ENCODE measurements at places on chromosomes 13 and 19. TPM values are rescaled to one million over a fixed set of nuclear protein-coding genes. Genes with fewer than 3 reads are reported as not detected.
A peak's percentile ranks its signal among the peaks of the same experiment; 100 is the strongest.

DNA sequence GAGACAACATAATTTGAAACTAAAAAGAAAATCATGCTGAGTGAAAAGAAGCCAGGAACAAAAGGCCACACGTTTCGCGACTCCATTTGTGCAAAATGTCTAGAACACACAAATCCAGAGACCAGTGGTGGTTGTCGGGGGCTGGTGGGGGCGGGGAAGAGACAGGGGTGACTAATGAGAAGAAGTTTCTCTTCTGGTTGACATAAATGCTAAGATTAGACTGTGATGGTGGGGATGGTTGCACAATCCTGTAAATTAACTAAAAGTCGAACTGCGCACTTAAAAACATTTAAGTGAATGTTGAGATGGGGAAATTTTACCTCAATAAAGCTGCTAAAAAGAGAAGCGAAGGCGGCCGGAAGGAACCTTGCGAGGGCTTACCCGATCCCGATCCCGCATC lies 7.1 kb downstream of the AKAP8 start:
- no peaks in the 10 kb centered on the region for H3K27me3 ChIP-seq
- no peak overlapping the region for H3K27ac ChIP-seq
- H3K4me3 ChIP-seq = no peak overlapping the region
- peaks cover 8% of the 10 kb centered on the region for H3K4me1 ChIP-seq
- DNase-seq = no peak
- peaks cover 13% of the 10 kb centered on the region for H3K36me3 ChIP-seq

Gene ADGRE2
- 10.3 TPM for total RNA-seq

- no peaks in the 10 kb centered on the region for H3K4me1 ChIP-seq
- no peak overlapping the region for H3K27ac ChIP-seq
- peak; percentile 39 for DNase-seq
Measured at GRCh38 chr19:35223862-35224505, 4.6 kb downstream of the FAM187B start.

GRCh38 chr19:34365463-34366401 lies 736 bp downstream of the GPI start:
- H3K4me3 ChIP-seq = peak overlapping the region; percentile 97
- DNase-seq = no peak
- peaks cover 13% of the 10 kb centered on the region for H3K36me3 ChIP-seq
- peaks cover 21% of the 10 kb centered on the region for H3K4me1 ChIP-seq
- H3K27ac ChIP-seq = peak overlapping the region; percentile 76
- H3K27me3 ChIP-seq = no peaks in the 10 kb centered on the region

DNA sequence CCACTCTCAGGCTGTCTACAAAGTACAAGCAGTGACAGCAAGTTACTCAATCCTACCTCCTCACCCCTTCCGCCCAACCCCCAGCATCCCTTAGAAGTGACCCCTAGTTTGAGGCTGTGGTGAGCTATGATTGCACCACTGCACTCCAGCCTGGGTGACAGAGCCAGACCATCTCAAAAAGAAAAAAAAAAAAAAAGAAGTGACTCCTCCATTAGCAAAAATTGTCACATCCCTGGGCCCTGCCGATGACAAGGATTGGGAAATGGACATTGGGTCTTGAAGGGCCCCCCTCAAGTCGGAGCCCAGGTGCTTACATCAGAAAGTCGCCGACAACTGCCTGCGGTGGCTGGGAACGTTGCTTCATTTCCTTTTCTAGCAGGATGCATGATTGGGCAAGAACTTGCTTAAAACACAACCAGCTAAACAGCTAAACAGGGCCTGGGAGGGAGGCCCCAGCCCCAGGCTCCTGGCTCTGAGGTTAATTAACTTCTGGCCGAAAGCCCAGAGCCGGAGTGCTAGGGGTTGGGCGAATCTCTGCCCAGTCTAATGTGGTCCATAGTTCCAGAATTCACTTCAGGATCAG lies 15.3 kb downstream of the RAB3D start:
- DNase-seq = peak; percentile 71
- no peaks in the 10 kb centered on the region for H3K27me3 ChIP-seq
- peaks cover 33% of the 10 kb centered on the region for H3K4me1 ChIP-seq
- H3K36me3 ChIP-seq = peaks cover 5% of the 10 kb centered on the region
- H3K4me3 ChIP-seq = peak overlapping the region; percentile 76

Gene IGFL1
- 0.56 TPM for total RNA-seq

DNA sequence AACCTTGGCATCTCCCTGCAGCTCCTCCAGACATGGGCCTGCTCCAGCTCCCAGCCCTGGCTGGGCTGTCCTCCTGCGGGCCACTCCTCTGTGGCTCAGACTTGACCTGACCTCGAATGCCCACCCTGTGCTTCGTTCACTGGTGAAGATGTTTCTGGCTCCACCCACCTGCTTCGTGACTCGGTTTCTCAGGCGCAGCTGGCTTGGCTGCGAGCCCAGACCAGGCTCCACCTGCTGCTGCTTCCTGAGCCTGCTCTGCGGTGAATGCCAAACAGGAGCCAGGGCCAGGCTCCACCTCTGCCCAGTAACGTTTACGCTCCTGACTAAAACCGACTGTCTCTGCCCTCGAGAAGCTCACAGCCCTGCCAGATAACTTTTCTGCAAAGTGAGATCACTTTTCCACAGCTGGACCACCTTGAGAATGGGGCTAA lies 8.9 kb upstream of the RSPH6A start:
- no peak for DNase-seq
- H3K27ac ChIP-seq = no peak overlapping the region
- no peaks in the 10 kb centered on the region for H3K4me1 ChIP-seq
- H3K27me3 ChIP-seq = no peaks in the 10 kb centered on the region

DNA sequence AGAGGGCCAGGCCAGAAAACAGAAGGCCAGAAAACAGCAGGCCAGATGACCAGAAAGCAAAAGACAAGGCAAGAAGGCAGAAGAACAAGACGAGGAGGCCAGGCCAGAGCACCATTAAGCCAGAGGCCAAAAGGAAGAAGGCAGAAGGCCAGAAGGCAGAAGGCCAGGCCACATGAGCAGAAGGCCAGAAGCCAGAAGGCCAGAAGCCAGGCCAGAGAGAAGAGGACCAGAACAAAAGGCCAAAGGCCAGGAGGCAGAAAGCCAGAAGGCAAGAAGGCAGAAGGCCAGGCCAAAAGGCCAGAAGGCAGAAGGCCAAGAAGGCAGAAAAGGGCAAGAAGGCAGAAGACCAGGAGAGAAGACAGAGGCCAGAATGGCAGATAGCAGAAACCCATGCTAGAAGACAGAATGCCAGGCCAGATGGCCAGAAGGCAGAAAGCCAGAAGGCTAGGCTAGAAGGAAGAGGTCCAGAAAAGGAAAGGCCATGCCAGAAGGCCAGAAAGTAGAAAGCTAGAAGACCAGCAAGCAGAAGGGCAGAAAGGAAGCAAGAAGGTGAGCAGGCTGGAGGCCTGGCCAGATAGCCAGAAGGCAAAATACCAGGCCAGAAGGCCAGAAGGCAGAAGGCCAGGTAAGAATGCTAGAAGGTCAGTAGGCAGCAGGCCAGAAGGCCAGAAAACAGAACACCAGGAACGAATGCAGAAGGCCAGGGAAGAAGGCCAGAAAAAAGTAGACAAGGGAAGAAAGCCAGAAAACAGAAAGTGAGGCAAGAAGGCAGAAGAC lies 187.6 kb downstream of the TUBA3C start:
- no peak overlapping the region for H3K27ac ChIP-seq
- no peaks in the 10 kb centered on the region for H3K4me1 ChIP-seq
- no peaks in the 10 kb centered on the region for H3K27me3 ChIP-seq
- H3K36me3 ChIP-seq = no peaks in the 10 kb centered on the region

Gene ZNF773
- 9.8 TPM for total RNA-seq

DNA sequence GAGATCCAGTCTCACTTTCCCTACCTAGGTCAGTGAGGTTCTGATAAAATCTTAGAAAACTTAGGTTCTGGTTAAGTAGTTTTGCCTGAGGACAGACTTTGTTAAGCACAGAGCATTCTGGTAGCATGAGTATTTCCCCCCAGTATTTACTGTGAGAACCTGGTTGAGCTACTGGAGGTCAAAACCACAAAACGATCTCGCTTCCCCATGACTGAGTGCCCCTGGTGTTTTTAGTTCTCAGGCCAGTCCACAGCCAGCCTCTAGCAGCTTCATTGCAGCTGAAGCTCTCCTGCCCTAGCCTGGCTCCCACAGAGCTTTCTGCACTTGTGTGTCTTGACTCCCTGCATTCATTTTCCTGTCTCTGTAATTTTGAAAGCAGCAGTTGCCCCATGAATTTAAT lies 1138.2 kb downstream of the UQCRFS1 start:
- no peaks in the 10 kb centered on the region for H3K4me1 ChIP-seq
- H3K27me3 ChIP-seq = peaks cover 6% of the 10 kb centered on the region
- H3K36me3 ChIP-seq = no peaks in the 10 kb centered on the region
- H3K27ac ChIP-seq = no peak overlapping the region
- no peak overlapping the region for H3K4me3 ChIP-seq

Gene NLRP7
- total RNA-seq = 0.98 TPM

Gene SIGLEC12
- total RNA-seq = not detected

- no peak overlapping the region for H3K27ac ChIP-seq
- H3K4me3 ChIP-seq = no peak overlapping the region
- no peak for DNase-seq
- no peaks in the 10 kb centered on the region for H3K27me3 ChIP-seq
Measured at GRCh38 chr13:74200081-74200480, 65.9 kb upstream of the KLF12 start.

Measured in type B pancreatic cell (in vitro differentiated cells).